CD8-positive, alpha-beta memory T cell (primary cell): ENCODE measurements at places on chromosomes 7 and 10.

GRCh38 chr7:133001727-133002126 lies 80.2 kb downstream of the CHCHD3 start:
- DNase-seq: no peak

DNA sequence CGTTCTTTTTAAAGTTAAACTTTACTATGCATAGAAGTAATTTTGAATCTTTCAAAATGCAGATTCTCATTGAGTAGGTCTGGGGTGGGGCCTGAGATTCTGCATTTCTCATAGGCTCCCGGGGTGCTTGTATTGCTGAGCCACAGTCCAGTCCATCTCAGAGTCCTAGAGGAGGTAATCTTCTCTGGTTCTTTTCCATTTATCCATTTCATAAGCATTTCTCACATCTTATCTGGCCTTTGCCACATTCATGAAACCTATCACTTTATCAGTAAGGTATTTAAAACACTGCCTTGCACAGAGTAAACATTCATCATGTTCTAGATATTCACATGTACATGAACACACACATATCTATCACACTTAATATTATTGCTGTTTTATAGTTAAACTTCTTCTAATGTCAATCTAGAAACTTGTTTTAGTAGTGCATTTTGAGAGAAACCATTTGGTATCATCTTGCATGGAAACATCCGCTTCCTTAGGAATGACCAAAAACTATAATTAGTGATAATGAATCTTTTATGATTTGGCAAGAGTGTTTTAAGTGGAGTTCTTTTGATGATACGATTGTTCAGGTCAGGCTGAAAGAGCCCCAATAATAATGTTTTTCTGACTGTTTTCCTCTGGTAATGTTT lies 12.0 kb downstream of the GNAI1 start:
- no peak for DNase-seq

GRCh38 chr7:55794527-55794926 lies 68.0 kb downstream of the SEPTIN14 start:
- no peak for DNase-seq

DNA sequence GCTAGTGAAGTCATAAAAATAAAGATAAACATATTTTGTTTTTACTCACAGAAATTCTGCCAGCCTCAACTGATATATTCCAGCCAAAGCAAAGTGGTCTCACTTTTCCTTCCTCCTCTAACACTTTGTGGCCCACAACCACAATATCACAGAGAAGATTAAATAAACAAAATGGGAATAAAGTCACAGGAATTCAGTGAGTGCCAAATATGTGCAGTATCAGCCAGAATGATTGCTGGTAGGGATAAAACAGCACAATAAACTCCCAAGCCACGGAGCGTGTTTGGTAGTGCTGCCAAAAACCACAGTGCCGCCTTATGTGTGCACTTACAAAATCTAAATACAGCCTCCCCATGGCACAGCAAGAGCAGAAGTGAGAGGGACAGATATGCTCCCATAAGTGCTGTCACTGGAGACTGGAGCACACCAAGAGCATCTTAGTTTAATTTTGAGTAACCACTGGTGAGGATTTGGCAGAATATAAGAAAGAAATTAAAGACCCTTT lies 155.8 kb downstream of the POM121L12 start:
- DNase-seq: no peak

DNA sequence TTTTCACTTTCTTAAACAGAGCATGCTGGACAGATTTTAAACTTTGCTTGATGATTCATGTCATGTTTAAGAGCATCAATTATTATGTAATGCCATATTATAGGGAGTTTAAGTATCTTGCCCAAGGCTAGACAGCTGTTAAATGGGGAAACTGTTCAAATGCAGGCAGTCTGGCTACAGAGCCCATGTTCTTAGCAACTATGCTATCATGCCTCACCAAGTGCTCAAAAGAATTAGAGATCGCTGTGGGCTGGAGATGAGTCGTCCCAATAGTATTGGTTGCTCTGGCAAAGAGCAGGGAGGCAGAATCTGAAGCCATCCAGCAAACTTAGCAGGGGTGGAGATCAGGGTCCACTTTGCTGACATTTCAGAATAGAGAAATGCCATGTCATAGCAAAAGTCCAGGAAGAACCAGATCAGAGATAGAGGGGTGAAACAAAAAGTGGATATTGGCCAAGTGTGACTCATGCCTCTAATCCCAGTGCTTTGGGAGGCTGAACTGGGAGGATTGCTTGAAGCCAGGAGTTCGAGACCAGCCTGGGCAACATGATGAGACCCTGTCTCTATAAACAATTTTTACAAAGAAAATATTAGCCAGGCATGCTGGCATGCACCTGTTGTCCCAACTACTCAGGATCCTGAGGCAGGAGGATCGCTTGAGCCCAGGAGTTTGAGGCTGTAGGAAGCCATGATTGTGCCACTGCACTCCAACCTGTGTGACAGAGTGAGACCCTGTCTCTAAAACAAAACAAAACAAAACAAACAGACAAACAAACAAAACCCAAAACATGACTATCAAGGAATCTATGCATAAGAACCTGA lies 57.8 kb downstream of the BAMBI start:
- no peak for DNase-seq

GRCh38 chr10:119339109-119339508 lies 131.7 kb downstream of the GRK5 start:
- no peak for DNase-seq

GRCh38 chr10:3363311-3364045 lies 190.9 kb upstream of the PITRM1 start:
- no peak for DNase-seq

DNA sequence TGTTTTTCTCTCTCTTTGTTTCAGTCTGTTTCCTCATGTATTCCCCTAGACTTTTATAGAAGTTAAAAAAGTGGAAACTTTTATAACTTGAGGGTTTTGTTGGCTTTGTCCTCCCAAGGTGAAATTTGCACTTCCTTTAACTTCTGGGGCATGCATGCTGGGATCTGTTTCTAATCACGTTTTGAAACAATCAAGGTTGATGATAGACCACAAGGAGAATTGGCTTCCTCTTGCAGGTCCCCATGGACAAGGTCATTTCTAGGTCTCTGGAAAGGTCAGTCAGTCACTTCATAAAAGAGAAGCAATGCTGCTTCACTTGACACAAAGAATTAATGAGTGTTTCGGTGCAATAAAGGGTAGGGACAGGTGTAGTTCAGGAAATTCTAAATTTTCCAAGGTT lies 811.8 kb upstream of the CELF2 start:
- no peak for DNase-seq

- no peak for DNase-seq
Measured at GRCh38 chr10:73136627-73137026, 26.4 kb downstream of the NUDT13 start.
